ENCODE measurements at places on chromosomes 2 and 18. TPM values are rescaled to one million over a fixed set of nuclear protein-coding genes. Genes with fewer than 3 reads are reported as not detected.

Gene SGPP2
- polyA plus RNA-seq: not detected

Gene CTDSP1
- polyA plus RNA-seq: 68.2 TPM

Gene IL1F10
- polyA plus RNA-seq: not detected

Gene SULT1C2
- 0.09 TPM for polyA plus RNA-seq

Gene TMEM169
- polyA plus RNA-seq: 0.15 TPM

Gene CASP10
- polyA plus RNA-seq: 0.13 TPM

Gene SERPINB5
- polyA plus RNA-seq: not detected

Gene IHH
- not detected for polyA plus RNA-seq

Gene MYCN
- not detected for polyA plus RNA-seq

Gene RPRM
- not detected for polyA plus RNA-seq

Gene EFHD1
- 0.36 TPM for polyA plus RNA-seq

Gene SCN2A
- polyA plus RNA-seq: 0.17 TPM

Gene POTEC
- polyA plus RNA-seq: not detected

Gene HSBP1L1
- 18.0 TPM for polyA plus RNA-seq

Gene TMEM127
- 47.6 TPM for polyA plus RNA-seq
